Amygdala (tissue), 56 donors: ENCODE measurements at places on chromosomes 11 and 22.

DNA sequence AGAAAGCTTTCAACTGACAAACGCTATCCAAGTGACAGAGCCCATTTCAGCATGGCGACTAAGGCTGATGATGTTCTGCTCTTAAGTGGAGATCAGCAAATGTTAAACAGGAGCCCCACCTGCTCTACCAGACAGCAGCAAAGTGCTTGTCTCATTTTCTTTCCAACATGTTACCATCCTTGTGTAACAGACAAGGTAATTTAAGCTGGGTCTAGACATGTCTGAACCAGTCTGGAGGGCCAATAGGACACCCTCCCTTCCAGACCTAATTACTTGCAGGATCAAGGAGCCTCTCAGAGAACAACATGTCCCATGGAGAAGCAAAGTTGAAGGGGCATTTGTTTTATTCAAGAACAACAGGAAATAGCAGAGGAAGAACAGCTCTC lies 3.9 kb upstream of the LMO2 start:
- no peak for DNase-seq

DNA sequence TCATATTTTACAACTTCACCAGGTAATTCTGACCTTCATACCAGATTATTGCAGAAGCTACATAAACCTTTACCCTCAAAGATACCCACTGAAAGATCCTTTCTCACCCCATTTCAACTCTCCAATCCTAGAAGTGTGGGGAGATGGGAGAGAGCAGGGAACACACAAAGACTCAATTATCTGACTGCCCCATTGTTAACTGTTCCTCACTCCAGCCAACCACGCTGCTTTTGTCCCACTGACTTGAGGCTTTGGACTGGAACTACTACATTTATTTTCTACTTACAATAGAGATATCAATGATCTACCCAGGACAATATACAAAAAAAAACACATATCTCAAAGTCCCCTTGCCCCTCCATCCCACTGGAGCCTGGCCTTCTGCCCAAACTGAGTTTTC lies 44.7 kb upstream of the SLN start:
- DNase-seq = peak; percentile 16

GRCh38 chr11:93188726-93189125 lies 9.1 kb downstream of the SLC36A4 start:
- no peak for DNase-seq

DNA sequence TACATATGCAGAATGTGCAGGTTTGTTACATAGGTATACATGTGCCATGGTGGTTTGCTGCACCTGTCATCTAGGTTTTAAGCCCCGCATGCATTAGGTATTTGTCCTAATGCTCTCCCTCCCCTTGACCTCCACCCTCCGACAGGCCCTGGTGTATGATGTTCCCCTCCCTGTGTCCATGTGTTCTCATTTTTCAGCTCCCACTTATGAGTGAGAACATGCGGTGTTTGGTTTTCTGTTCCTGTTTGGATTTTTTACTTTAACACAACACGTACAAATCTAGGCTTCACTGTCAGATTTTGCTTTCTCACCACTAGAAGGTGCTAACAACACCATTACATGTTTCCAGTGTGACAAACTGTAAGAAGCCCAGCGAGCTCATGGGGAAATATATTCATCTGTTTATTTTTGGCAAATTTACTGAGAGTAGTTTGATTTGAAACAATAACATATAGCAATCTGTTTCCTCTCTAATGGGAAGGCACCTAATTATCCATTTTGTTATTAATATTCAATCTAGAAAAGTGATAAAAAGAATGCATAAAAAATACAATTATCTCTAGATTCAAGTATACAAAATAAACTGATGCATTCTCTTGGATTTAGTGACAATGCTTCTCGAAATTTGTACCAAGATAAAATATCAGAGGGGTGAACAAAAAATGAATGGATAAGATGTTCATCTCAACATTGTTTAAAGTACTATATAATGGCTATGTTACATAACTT lies 23.2 kb upstream of the BIRC3 start:
- no peak for DNase-seq

GRCh38 chr11:65816696-65817095 lies 17.1 kb upstream of the SNX32 start:
- DNase-seq = no peak

- DNase-seq = no peak
Measured at GRCh38 chr11:68399916-68400315, 60.6 kb upstream of the PPP6R3 start.

DNA sequence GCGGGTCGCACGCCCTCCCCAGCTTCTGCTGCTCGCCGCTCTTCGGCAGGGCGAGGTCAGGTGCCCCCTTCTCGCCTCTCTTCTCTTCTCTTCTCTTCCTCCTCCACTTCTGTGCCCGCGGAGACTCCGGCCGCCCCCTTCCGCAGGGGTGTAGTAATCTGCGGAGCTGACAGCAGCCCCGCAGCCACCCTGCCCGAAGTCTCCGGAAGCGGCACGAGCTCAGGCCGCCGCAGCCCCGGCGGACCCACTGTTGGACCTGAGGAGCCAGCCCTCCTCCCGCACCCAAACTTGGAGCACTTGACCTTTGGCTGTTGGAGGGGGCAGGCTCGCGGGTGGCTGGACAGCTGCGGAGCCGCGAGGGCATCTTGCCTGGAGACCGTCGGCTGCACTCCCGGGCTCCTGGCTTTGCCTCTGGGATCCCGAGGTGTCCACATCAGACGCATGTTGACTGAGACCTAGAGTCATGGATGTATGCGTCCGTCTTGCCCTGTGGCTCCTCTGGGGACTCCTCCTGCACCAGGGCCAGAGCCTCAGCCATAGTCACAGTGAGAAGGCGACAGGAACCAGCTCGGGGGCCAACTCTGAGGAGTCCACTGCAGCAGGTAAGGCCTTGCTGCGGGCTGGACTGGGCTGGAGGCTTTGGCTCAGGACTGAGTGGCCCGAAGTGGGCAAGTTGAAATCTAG lies 486 bp downstream of the STIM1 start:
- DNase-seq = no peak

DNA sequence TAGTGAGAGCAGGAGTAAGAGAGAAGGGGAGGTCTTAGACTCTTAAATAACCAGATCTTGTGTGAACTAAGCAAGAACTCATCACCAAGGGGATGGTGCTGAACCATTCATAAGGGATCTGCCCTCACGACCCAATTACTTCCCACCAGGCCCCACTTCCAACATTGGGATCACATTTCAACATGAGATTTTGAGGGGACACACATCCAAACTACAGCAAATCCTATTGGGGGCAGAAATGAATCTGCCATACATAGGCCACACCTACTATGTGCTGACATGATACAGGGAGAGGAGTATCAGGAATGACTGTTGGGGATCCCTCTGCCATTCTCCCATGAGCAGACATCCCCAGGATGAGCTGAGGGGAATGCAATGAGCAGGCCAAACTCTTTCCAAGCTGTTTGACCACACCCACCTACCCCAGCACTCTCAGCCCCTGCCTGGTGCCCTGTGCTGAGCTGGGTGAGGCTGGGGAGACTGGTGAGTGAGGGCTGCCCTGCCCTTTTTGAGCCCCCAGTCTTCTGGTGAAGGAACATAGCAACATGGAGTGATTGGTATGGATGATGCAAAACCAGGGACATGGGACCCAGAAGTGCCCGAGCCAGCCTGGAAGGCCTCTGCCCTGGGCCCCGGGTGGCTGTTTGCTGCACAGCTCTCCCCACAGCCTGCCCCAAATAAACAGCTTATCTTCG lies 1.2 kb upstream of the GTSE1 start:
- DNase-seq = no peak

DNA sequence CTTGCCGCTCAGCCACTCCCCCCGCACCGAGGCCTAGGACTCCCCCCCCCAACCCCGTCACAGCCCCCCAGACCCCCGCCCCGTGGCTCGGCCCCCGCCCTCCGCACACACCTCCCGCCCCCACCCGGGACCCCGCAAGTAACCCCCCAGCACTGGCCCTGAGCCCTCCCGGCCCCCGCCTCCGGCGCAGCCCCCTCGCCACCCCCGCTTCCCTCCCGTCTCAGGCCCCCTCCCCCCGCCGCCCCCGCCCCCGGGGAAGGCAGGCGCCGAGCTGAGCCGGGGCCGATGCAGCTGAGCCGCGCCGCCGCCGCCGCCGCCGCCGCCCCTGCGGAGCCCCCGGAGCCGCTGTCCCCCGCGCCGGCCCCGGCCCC lies 1.5 kb downstream of the SHANK3 start:
- DNase-seq = no peak

DNA sequence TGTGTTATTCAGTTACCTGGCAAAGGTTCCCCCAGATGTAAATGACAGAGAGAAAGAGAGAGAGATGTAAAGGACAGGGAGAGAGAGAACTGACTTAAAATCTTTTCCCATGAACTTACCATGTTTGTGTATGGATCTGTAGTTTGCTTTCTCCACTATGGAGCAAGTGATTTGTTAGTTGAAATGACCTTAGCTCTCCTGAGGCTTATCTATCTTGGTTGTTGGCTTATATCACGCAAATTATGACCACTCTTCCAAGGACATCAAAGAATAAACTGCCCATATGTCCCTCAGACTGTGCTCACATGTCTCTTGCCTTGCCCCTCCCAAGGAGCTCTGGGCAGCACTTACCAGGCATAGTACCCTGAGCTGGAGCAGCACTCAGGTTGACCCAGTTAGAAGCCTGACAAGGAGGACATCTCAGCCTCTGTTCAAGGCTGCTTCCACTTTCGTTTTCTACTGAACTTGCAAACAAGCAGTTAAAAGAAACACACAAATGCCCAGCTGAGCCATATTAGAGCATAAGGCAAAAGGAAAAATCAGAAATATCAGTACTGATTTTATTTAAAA lies 95.3 kb upstream of the RCN1 start:
- DNase-seq = no peak

- DNase-seq = no peak
Measured at GRCh38 chr11:66239511-66239910, 28.9 kb upstream of the RAB1B start.

DNA sequence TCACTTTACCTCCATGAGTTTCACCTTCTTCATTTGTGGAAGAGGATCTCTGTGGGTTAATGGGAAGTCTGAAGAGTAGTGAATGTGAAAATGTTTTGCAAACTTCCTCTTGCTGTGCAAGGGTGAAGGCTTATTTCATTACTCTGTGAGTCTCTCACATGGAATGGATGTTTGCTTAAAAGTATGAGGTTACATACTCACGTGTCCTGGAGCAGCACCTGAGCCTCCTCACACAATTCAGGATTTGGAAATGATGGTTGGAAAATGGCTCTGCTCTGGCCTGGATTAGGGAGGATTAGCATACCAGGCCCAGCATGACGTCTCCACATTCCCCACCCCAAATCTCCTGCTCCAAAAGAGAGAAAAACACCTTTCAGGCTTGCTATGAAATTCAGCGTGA lies 4.8 kb downstream of the GRAMD1B start:
- no peak for DNase-seq

- DNase-seq = no peak
Measured at GRCh38 chr11:83508804-83509203, 222.6 kb upstream of the CCDC90B start.

DNA sequence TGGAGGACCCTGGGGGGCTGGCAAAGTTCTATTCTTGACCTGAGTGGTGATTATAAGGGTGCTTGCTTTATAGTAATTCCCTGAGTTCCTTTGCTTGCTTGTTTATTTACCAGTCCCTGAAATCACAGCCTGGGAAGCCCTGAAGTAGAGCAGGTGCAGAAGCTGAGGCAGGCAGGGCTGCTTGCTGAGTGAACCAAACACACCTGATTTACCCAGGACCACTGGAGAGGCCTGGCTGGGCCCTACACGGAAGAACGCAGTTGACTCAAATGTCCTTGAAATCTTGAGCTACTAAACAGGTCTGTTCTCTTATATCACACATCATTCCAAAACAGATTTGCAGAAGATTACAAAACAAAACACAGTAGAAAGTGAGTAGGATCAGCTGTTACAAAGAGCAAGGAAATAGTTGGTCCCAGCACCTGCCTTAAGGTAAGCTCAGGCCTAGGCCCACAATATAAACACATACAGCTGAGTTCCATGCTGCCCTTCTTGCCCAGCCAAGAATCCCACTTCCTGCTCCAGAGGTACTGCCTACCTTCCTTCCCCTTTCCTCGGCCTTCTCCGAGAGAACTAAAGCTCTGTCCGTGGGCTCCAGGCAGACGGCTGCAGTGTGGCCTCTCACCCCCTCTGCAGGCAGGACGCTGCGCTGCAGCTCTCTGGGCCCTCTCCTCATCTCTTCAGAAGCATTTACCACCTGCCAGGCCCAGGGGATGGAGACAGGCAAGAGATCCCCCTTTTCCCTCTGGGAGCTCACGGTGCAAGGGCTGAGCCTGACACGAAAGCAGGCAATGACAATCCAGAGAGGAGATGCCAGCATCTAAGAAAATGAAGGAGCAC lies 46.1 kb upstream of the SCUBE2 start:
- peak; percentile 55 for DNase-seq

GRCh38 chr22:44567846-44568493 lies 69.9 kb upstream of the RTL6 start:
- no peak for DNase-seq

DNA sequence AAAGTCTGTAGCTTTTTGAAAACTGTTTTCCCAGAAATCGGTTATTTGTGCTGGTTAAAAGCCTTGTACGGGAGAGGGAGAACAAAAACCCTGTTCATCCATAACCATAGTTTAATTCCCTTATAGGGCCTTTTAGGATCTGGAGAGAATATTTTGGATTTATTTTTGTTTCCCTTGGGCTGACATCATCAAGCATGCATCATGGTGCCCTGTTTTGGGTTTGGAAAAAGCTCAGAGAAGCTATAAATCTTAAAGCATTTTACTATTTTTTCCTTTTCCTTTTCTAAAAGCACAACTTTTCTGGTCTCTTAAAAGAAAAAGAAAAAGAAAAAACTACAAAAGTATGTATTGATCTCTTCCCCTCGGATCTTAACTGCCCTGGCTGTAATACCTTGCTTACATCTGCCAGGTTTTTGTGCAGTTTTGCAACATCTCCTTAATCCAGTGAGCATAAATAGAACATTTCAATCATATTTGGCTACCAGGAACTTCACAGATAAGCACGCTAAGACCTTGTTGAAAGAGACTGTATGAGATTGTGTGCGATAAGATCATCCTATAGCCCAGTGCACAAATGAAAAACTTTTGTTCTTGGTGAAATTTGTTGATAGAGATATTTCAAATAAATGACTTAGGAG lies 88.0 kb downstream of the ZBTB16 start:
- DNase-seq = no peak

- no peak for DNase-seq
Measured at GRCh38 chr11:63493127-63493526, 2.2 kb upstream of the PLAAT5 start.

DNA sequence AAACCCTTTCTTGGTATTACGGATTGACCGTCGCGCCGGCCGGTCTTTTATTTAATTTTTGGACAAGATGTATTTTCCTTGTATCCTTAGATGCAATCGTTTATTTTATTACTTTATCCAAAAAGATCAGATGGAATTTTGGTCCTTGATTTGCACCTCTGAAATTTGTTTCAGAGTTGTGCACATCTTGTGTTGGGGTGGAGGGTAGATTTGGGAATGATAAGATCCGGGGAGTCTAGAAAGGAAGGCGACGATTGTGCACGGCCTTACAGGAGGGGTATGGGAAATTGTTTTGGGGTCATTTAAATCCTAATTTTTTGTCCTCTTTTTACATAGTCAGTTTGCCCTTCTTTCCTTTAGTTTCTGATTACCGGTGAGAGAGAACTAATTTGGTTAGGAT lies 1.4 kb downstream of the KDM2A start:
- DNase-seq = no peak
